ENCODE measurements at places on chromosomes 3 and 15.

DNA sequence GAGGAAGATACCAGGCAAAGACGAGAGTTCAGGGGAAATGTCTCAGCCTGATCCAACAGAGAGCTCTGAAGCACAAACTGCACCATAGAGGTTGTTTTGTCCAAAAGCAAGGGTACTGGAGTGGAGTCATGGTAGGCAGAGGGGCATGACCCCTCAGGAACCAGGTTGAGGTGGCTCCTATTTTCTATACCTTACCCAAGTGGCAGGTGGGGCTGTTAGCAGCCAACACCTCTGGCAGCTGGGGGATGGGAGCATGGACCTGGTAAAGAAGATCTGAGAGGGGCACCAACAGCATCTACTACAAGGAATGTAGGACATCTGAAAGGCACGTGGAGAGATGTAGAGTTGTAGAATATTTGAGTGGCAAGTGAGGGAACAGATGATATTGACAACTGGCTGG, 85.2 kb downstream of the GAP43 start:
- no peak for DNase-seq

- peak; percentile 84 for DNase-seq
Measured at GRCh38 chr3:186953011-186953487, 22.7 kb downstream of the ST6GAL1 start.

- no peak for DNase-seq
Measured at GRCh38 chr15:89799011-89799911, 15.4 kb downstream of the ANPEP start.

DNA sequence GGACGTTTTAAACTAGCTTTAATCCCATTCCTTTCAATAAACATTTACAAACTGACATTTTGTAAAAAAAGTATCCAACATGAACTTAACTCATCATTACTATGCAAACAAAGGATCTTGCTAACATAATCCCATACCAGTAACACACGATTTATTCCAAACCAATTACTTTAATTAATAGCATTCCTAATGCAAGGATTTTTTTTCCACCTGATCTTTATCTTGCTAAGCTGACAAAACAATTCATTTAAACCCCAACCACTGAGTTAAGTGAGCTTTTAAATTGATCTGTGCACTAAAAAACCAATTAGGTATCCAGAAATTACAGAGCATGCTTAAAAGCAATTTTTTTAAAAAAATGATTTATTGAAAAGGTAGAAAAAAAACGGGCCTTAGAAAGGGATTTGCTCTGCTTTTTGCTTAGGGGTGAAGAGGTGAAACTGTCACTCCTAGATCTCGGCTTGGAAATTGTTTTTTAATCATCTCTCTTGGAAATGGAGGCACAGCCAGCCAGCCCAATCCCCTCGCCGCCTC, 1.2 kb downstream of the SH3BP5 start:
- no peak for DNase-seq

DNA sequence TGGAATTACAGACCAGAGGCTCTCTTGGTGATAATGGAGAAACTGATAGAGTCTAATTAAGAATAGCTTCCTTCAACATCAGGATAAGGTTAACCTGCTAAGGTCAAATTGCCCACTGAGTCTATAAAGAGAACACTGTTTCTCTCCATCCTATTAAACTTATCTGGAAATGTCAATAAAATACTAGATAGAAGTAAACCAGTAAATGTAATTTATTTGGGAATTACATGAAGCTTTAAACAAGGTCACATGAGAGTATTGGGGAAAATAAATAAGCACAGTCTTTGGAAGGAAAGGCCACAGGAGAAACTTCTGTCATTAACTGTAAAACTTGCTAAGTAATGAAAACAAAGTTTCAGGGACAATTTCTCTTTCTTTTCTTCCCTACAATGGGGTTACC, 118.5 kb downstream of the DPH6 start:
- DNase-seq = no peak

DNA sequence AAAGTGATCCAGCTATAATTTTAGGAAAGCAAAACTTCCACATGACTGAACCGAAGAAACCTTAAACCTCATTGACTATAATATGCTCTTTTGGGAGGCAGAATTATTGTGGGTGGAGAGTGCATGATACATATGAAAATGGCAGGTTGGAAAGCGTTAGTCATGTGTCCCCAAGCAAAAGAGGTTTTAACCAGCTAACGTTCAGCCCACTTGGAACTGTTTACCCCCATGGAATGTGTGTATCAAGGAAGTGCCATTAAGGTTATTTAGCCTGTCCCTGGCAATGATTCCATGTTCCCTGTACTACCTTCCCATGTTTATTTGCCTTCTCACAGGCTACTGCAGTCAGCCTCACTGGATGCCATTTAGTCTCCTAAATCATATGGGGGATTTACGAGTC, 44.1 kb upstream of the LRRC58 start:
- no peak for DNase-seq

Measured in activated CD4-positive, alpha-beta T cell treated with anti-CD3 and anti-CD28 coated beads, Interleukin-2, Interleukin-4, amounts not matched to agents 100 ng/mL and 50 ng/mL, durations not matched to agents 16 hours and 8 hours (primary cell).